ENCODE measurements at places on chromosomes 7 and 10.
A peak's percentile ranks its signal among the peaks of the same experiment; 100 is the strongest.

DNA sequence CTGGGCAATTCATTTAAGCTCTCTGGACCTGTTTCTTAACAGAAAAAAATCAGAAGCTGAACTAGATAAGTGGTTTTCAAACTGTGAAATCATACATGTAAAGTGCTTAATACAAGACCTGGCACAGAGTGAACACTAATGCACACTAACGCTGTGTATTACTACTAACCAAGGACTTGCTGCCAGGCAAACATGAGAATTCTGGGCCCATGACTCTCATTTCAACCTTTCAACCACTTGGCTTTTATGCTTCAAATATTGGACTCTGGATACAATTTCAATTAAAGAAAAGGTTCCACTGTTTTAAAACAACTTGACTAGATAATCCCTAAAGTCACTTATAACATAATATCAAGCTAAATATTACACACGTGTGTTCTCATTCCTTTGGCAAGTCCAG, 73.4 kb downstream of the SRPK2 start:
- ATAC-seq, result no peak

- no peak for ATAC-seq
Measured at GRCh38 chr10:57962839-57963238, 304.9 kb downstream of the IPMK start.

DNA sequence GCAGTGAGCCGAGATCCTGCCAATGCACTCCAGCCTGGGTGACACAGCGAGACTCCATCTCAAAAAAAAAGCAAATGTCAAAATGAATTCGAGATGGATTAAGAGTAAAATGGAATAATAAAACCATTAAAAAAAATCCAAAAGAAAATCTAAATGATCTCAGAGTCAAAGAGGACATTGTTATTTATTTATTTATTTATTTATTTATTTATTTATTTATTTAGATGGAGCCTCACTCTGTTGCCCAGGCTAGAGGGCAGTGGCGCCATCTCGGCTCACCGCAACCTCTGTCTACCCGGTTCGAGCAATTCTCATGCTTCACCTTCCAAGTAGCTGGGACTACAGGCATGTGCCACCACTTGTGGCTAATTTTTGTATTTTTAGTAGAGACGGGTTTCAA, 349.2 kb downstream of the ANKRD30A start:
- no peak for ATAC-seq

DNA sequence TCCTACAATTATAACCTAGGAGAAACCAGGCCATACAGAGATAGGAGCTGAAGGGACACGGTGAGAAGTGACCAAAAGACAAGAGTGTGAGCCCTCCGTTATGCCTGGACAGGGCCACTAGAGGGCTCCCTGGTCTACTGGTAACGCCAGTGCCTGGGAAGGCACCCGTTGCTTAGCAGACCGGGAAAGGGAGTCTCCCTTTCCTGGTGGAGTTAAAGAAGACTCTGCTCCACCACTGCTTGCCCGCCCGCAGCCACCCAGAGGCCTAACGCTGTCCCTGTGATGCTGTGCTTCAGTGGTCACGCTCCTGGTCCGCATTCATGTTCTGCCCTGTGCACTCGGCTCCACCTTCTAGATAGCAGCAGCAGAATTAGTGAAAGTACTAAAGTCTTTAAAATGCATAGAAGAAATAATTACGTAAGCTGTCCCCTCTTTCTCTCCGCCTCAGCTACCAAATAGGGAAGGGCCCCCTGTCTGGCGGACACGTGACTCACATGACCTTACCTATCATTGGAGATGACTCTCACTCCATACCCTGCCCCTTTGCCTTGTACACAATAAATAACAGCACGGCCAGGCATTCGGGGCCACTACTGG, 34.8 kb downstream of the GRID2IP start:
- ATAC-seq, result peak; percentile 96

GRCh38 chr10:127151981-127152699, 44.3 kb downstream of the INSYN2A start:
- ATAC-seq, result no peak

DNA sequence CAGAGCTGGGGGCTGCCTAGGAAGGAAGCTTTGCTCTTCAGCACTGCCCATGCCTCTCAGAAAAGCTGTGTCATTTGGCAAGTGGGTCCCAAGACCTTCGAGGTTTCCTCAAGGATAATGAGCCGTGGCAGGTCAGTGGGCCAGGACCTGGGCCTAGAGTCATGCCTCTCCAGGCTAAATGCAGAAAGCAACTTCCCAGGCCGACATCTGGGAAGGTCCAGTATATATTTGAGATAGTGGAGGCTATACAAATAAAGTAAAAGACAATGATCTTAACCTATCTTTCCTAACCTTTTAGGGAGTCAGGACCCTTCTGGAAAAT, 2.4 kb upstream of the HOXA10 start:
- ATAC-seq, result no peak

DNA sequence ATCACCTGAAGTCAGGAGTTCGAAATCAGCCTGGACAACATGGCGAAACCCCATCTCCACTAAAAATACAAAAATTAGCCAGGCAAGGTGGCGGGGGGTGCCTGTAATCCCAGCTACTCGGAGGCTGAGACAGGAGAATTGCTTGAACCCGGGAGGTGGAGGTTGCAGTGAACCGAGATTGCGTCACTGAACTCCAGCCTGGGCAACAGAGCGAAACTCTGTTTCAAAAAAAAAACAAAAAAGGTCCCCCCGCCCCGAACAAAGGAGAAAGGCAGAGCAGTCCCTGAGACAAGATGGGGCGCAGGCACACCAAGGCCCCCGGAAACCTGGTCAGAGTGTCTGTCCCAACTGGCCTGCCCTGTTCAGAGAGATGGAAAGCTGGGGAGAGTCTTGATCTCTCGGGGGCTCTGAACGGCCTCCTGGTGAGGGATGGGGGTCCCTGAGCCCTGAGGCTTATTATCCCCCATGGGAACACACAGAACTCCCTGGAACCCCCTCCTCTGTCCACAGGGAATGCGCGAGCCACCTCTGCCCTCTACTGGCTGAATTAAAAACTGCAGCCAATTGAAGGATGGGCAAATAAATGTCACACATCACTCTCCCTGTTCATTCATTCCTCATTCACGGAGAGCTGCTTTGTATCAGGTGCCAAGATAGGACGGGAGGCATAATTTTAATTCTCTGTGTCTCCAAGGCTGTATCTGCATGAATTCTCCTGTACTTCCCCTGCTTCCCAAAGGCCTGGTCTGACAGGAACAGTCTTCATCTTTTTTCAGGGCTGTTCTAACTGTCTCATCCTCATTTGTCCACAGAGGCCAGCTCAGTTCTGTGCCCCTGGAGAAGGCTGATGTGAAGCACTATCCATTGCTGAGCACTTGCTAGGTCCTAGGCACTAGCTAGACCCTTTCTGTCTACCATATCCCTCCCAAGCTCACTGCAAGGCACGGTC, 28.9 kb downstream of the MAT1A start:
- ATAC-seq, result peak; percentile 73

Data from SK-N-SH treated with all-trans-retinoic acid at 6 μM for 48 hours (cell line).